Mammary epithelial cell (primary cell): ENCODE measurements at places on chromosomes 2 and 18. TPM values are rescaled to one million over a fixed set of nuclear protein-coding genes. Genes with fewer than 3 reads are reported as not detected.
A peak's percentile ranks its signal among the peaks of the same experiment; 100 is the strongest.

Gene CGREF1
- total RNA-seq: 6.8 TPM

Gene SERPINB4
- total RNA-seq: 1.5 TPM

Gene KCNG3
- total RNA-seq: not detected in 2 replicates

Gene FTCDNL1
- 0.14 and 1.0 TPM in 2 replicates for total RNA-seq

GRCh38 chr2:171804456-171804855, 89.6 kb downstream of the SLC25A12 start:
- DNase-seq: no peak

GRCh38 chr2:151553-152334, 105.4 kb upstream of the FAM110C start:
- peak; percentile 64 for DNase-seq

GRCh38 chr18:74294526-74294925, 2.8 kb upstream of the CYB5A start:
- no peak for DNase-seq

DNA sequence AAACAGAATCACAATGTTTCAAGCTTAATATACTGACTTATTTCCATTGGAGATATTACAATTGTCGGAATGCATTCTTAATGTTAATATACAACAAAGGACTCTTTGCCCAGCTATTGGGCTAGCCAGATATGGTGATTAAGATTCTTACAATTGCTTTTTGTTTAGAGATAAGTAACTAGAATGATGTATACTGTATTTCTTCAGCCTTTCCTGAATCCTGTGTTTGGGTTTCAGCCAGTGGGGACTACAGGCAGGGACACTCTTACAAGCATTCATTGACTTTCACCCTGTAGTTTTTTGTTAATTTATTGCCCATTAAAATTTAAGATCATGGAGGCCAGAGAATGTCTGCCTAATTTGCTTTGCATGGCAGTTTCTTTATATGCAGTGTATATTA, 254.1 kb upstream of the TMEFF2 start:
- DNase-seq: no peak

GRCh38 chr18:9437021-9437437, 38.3 kb upstream of the RALBP1 start:
- no peak for DNase-seq

DNA sequence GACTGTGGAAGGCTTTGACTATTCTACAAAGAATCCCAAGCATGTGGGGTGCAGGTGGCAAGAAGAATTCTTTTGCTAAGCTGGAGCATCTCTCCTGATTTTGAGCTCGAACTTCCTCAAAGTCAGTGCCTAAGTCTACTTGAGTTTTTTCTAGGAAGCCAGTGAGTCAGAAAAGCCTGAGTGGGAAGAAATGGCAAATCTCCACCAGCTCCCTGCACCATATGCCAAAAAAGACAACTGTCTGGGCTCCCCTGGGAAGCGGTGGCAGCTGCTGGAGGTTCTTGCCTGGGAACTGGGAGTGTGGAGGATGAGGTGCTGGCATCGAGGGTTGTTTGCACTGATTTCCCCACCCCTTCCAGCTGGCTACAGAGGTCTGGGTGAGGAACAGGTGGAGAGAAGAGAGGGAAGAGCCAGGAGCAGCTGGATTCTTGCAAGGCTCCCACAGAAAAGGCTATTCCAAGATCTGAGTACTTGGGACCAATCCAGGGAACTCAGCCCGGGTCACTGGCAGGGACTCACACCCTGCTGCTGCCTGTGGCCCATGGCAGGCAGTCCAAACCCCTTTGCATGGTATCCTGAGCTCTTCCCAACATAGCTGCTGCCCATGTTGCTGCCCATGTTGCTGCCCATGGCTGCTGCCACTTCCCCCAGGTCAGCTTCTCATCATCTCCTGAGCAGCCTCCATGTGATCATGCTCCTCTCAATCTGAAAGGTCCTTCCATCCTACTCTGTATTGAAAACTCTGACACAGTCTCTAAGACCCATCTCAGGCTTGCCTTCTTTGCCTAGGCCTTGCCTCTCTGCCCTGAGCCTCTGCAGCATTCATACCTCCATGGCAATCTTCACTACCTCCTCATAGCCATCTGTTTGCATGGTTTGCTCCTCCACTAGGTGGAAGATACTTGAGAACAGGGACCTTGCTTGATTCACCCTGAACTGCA, 128.3 kb upstream of the SPATS2L start:
- DNase-seq: no peak
